ENCODE measurements at places on chromosomes 12 and 14. TPM values are rescaled to one million over a fixed set of nuclear protein-coding genes. Genes with fewer than 3 reads are reported as not detected.
A peak's percentile ranks its signal among the peaks of the same experiment; 100 is the strongest.

SLC17A8 gene
- total RNA-seq, result not detected

KRT81 gene
- total RNA-seq, result not detected

B3GNT4 gene
- total RNA-seq, result 0.80 TPM

TAS2R8 gene
- not detected for total RNA-seq

MGST1 gene
- total RNA-seq, result 354 TPM

NPFF gene
- 0.69 TPM for total RNA-seq

- no peak overlapping the region for H3K27ac ChIP-seq
- no peaks in the 10 kb centered on the region for H3K36me3 ChIP-seq
- DNase-seq, result peak; percentile 29
- H3K27me3 ChIP-seq, result no peaks in the 10 kb centered on the region
Measured at GRCh38 chr14:54715239-54715638, 148.3 kb downstream of the SAMD4A start.

- no peak overlapping the region for H3K4me3 ChIP-seq
- no peaks in the 10 kb centered on the region for H3K27me3 ChIP-seq
- H3K27ac ChIP-seq, result no peak overlapping the region
- H3K36me3 ChIP-seq, result no peaks in the 10 kb centered on the region
Measured at GRCh38 chr12:131912518-131913274, 16.4 kb upstream of the PUS1 start.

- DNase-seq, result no peak
- no peaks in the 10 kb centered on the region for H3K36me3 ChIP-seq
- no peak overlapping the region for H3K4me3 ChIP-seq
- peaks cover 16% of the 10 kb centered on the region for H3K4me1 ChIP-seq
Measured at GRCh38 chr14:60212503-60213371, 36.3 kb upstream of the PPM1A start.

GRCh38 chr12:101305226-101305779, 25.4 kb downstream of the UTP20 start:
- H3K36me3 ChIP-seq, result peaks cover 53% of the 10 kb centered on the region
- no peak overlapping the region for H3K4me3 ChIP-seq
- H3K4me1 ChIP-seq, result no peaks in the 10 kb centered on the region
- no peak for DNase-seq
- H3K27me3 ChIP-seq, result no peaks in the 10 kb centered on the region

NOS1 gene
- 4.4 TPM for total RNA-seq

GRCh38 chr12:104930388-104931326, 27.4 kb downstream of the SLC41A2 start:
- DNase-seq, result no peak
- no peaks in the 10 kb centered on the region for H3K36me3 ChIP-seq
- H3K4me1 ChIP-seq, result no peaks in the 10 kb centered on the region

All from GM23338 (cell line).